Activated CD8-positive, alpha-beta memory T cell treated with anti-CD3 and anti-CD28 coated beads, Interleukin-2, amount 50 U/mL, for 4 hours (primary cell): ENCODE measurements at places on chromosomes 5 and 9.

DNA sequence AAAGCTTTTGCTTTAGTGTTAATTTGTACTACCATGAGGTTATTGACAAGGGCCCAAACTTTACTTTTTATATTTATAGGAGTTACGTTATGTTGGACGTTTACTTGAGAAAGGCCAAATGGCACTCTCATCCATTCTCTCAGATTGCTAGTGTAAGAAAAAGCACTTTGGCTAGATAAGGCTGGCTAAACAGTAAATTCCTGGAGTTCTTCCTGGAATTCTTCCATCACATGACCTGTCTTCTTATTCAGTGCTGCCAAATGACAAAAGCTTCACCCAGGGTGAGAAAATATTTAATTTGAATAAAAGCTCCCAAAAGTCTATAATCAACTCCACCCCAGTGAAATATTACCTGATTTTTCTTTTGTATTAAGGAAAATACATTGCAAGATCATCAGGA is 1568.9 kb upstream of the ACO1 start:
- DNase-seq: no peak

DNA sequence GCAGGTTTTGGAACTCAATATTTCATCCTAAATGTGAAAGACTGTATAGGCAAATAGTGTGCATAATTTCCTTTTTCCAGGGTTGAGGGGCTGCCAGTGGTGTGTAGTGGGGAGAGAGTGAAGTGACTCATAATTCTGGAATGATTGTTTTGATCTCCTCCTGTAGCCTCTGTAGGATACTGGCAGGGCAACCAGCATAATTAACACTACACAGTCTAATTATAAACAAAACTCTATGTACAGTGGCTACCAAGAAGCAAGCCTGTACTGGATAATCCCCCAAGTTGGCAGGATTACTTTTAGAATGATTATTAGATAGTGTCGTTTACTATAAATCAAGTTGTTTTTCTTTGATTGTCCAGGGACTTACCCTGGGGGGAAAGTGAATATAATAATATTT is 32.2 kb downstream of the LNPEP start:
- no peak for DNase-seq

GRCh38 chr9:14179449-14179848 is 134.5 kb downstream of the NFIB start:
- DNase-seq: no peak

DNA sequence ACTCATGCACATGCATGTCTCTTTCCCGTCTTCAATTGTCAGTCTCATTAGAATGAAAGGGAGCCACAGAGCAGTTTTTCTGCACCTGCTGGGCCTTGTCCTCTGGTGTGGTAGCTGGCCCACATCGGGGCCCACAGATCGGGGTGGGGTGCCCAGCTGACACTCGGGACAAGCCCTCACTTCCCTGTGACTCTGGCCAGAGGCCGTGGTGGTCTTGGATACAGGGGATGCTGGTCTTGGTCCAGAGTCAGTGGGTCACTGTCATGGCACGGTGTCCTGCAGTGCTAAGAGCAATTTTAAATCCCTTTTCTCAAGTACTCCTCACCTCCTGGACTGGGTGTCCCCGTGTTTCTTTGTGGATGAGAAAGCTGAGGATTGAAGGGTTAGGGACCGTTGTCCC is 193.2 kb downstream of the CACNA1B start:
- no peak for DNase-seq

- no peak for DNase-seq
Observed at GRCh38 chr5:3041001-3041400, 289.5 kb upstream of the IRX2 start.

- no peak for DNase-seq
Observed at GRCh38 chr9:69420611-69421270, 95.7 kb downstream of the ENTREP1 start.

DNA sequence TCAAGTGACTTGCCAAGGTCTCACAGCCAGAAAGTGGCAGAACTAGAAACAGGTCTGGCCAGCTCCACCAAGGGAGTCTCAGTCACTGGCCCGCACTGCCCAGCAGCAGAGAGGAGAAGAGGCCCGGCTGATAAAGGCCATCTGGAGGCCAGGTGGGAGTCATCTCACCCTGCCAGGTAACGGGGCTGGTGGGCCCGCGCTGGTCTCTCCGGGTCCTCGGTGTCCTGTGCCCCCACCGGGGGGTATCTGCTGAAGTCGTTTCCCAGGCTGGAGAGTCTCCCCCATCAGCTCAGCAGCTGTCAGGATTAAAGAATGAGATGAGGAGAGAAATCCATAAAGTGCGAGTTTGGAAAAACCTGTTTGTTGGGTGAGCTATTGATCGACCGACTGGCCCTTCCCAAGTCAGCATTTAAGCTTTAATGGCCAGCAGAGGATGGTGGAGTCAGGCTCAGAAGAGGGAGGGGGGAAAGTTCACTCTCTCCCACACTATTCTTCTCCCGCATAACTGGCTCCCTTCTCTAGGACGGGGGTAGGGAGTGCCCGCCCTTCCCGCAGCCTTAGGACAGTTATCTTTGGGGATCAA is 30.3 kb downstream of the LMX1B start:
- no peak for DNase-seq

- no peak for DNase-seq
Observed at GRCh38 chr9:114235033-114235661, 79.8 kb downstream of the COL27A1 start.

DNA sequence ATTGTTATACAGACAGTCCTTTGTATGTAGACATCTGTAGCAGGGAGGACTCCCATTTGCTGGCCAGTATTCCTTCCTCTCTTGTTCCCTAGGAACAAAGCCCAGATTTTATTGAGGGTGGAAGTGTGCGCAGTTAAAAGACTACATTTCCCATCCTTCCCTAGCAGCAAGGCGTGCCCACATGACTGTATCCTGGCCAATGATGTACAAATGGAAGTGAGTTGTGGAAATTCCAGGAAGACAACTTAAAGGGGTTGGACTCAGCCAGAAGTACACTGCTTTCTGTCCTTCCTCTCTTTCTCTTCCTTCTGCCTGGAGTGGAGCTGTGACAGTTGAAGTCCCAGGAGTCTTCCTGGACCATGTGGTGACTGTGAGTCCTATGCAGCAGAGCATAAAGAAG is 89.0 kb downstream of the HRH2 start:
- DNase-seq: no peak

DNA sequence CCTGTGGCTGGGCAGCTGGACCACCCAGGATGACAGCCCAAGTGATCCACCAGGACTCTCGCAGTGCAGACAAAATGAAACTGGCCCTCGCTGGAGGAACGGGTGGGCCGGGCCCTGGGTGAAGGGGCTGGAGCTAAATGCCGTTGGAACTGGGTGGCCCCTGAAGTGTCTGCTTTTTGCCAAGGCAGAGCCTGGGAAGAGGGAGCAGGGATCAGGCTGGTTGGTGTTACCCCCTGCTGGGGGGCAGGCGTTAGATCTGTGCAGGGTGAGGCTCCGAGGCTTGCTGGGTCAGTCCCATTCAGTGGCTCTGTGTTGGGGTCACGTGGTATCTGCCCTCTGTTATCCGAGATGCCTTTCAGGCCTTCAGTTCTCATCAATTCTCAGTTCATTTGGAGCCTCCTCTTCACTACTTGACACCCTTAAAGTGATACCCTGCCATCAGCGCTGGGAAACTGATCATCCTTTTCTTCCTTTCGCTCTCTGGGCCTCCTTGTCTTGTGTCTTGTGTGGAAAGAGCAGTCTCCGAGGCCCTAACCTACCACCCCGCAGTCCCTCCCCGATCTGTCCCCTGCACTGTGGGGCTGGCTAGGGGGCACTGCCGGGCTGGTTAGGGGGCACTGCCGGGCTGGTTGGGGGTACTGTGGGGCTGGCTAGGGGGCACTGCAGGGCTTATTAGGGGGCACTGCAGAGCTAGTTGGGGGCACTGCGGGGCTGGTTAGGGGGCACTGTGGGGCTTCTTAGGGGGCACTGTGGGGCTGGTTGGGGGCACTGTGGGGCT is 37.3 kb downstream of the COL5A1 start:
- no peak for DNase-seq

GRCh38 chr5:54013556-54014194 is 296.7 kb downstream of the ARL15 start:
- DNase-seq: peak; percentile 16

DNA sequence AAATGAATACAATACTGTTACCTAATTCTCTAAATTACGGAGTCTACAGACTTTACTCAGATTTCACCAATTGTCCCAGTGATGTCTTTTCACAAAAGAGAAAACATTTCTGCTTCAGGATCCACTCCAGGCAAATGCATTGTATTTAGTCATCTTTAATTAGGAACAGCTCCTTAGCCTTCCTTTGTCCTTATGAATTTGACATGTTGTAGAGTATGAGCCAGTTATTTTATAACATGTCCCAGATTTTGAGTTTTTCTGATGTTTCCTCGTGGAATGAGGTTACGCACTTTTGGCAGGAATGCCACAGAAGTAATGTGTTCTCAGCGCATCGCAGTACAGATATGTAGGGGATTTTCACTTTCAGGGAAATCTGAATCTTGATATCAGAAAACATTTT is 10.5 kb downstream of the HABP4 start:
- no peak for DNase-seq

DNA sequence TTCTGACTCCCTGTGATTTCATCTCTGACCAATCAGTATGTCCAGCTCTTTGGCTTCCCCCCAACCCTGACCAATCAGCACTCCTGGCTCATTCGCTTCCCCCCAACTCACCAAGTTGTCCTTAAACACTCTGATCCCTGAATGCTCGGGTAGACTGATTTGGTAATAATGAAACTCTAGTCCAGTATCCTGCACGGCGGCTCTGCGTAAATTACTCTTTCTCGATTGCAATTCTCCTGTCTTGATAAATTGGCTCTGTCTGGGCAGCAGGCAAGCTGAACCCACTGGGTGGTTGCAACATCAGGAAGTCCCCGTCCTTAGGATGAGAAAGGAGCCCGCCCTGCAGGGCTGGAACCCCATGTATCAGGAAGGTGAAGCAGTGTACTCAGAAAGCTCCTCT is 10.4 kb downstream of the FCN2 start:
- DNase-seq: no peak

DNA sequence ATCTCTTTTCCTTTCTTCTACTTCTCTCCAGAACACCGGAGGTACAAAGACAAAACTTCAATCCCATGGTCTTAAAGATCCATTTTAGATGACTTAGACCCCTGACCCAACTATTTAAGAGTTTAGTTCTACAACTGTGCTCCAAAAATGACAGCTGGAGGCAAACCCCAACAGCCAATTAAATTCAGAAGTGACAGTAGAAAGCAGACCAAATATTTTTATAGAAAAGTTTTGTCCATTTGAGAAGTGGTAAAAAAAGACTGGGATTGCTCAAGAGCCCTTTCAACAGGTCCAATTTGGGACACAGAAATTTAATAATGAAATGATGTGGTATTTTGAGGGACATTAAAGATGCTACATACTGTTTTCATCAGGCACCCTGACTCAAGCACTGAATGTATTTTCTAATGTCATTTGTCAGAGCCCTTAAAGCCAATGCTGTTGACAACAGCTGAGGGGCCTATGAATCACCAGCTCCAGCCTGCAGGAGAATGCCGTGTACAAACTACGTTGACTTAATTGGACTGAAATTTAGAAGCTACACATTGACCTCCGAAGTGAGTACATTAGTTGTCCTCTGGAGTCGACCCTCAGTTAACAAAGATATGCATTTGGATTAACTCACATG is 147.5 kb upstream of the PIK3R1 start:
- DNase-seq: no peak

DNA sequence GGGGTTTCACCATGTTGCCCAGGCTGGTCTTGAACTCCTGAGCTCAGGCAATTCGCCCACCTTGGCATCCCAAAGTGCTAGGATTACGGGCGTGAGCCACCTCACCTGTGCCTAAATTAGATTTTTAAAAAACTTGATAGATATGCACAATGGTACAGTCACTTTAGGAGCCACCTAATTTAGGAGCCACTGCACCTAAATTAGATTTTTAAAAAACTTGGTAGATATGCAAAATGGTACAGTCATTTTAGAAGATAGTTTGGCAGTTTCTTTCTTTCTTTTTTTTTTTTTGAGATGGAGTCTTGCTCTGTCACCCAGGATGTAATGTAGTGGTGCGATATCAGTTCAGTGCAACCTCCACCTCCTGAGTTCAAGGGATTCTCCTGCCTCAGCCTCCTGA is 37.8 kb upstream of the PLPP1 start:
- no peak for DNase-seq

- DNase-seq: no peak
Observed at GRCh38 chr9:20312732-20313131, 309.6 kb downstream of the MLLT3 start.

- no peak for DNase-seq
Observed at GRCh38 chr5:99004960-99005359, 76.2 kb upstream of the CHD1 start.

- no peak for DNase-seq
Observed at GRCh38 chr5:143693651-143694252, 118.2 kb upstream of the HMHB1 start.

- DNase-seq: no peak
Observed at GRCh38 chr5:145500710-145501109, 334.4 kb downstream of the PRELID2 start.

DNA sequence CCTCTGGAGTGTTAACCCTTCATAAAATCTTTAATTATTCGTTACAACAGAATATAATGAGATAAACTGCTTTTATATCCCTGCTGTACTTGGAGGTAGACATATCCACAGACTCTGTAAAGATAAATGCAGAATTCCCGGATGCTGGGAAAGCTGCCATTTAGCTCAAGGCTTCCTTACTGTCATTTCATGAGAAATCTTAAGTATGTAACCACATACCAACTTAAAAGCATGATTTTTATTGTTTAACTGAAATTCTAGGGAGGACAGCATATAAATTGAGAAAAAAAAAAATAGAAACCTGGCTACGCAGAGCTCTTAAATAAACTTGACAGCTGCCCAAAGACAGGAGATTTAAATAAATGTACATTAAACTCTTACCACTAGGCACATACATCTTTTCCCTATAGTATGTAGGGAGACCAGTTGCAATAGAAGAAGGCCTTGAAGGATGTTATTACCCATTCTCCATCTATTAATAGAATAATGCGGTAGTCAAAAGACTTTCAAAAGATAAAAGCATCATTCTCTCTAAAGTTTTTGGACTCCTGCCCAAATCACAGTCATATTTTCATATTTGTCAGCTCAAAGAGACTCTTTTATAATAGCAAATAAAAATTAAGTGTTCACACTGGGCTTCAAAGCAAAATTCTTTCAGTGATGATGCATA is 373.8 kb downstream of the NDUFS4 start:
- no peak for DNase-seq

DNA sequence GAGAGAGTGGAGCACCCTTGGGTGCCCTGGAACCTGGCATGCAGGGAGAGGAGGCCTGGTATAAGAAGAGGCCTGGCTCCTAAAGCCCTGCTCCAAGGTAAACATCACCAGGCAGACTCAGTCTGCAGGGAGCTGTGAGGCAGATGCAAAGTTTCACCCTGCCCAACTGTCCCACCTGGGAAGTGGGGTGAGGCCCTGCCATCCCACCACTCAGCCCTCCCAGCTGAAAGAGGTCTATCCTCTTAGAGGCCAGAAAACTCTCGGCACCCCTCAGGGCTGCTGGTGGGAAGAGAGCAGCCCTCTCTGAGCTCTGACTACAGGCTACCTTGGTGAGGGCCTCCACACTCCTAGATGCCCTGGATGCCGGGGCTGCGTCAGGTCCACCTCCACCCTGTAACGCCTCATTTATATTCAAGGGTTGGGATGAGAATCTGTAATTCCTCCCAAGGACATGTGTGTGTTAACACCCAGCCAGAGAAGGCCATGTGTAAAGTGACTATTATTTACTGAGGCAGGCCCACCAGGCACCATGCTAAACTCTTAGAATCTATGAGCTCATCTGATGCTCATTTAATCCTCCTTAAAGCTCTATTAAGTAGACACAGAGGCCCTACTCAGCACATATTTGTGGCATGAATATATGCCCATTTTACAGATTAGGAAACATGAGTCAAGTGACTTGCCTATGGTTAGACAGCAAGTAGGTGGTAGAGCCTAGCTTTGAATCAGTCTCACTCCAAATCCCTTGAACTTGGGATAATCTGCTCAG is 205.9 kb downstream of the FSTL4 start:
- DNase-seq: no peak
